Kidney glomerular epithelial cell (primary cell): ENCODE measurements at places on chromosomes 11 and 22.
A peak's percentile ranks its signal among the peaks of the same experiment; 100 is the strongest.

DNA sequence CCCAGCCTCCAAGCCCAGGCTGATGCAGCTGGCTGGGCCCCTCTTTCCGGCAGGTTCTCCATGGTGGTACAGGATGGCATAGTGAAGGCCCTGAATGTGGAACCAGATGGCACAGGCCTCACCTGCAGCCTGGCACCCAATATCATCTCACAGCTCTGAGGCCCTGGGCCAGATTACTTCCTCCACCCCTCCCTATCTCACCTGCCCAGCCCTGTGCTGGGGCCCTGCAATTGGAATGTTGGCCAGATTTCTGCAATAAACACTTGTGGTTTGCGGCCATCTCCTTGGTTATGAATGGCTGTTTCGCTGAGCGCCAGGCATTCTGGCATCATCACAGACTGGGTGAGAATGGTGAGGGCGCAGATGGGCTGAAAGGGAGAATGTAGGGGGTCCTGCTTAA is 3.6 kb downstream of the PRDX5 start:
- DNase-seq: no peak

DNA sequence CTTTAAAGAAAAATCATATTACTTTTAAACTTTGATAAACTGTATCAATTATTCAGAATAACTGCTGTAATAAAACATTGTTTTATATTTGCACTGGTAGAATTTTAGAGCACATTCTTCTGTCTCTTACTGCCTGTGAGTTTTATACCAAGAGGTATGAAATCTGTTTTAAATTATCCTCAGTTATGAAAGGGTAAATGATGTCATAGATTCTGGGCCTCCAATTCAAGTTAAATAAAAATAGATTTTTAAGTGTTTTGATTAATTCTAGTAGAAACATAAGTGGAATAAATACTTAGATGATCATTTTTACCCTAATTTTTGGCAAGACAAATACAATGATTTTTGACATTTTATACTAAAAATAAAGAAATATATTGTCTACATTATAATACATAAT is 93.0 kb downstream of the GUCY1A2 start:
- no peak for DNase-seq

GRCh38 chr11:74933765-74934164 is 15.1 kb downstream of the XRRA1 start:
- DNase-seq: no peak

DNA sequence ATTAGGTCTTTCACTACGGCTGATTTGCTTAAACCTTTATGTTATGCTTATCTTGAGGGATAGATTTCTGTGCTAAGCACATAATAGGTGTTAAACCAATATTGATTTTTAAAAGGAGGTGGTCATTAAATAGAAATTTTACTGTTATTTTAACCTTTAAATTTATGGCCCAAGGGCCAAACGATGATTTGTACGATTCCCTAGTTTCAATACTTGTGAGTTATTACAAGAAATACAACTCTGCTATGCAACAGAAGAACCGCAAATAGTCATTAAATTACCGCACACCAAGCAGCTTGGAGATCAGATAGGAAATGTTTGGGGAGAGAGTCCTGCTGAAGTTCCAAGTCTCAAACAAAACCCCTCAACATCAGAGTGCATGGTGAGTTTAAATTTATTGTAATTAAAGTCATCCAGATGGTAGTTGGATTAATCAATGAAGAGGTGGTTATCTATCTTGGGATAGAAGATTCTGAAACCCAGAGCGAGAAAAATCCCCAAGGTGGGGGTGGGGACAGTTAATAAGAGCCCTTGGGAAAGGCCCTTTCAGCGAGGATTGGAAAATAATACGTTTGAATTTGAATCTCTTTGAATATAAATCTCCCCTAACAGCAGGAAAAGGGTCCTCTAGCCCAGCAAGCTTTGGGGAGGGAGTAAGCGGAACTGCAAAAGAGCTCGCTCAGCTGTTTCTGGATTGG is 805 bp upstream of the QSER1 start:
- DNase-seq: peak; percentile 54

DNA sequence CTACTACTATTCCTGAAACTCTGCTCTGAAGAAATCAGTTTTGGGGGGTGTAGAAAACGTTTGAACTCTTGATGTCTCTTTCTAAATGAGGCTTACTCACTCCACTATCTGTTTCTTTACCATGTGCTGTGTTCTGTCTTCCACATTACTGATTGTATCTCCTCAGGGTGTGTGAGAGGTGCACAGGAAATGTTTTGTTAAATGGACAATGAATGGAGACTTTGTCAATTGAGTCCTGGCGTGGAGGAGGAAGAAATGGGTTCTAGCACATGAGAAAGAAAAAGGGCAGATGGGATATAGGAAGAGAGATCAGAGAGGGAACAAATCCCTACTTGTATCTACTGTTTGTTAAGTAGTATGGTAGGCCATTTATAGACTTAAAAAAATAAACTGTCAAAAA is 577.1 kb upstream of the CCDC90B start:
- DNase-seq: no peak

DNA sequence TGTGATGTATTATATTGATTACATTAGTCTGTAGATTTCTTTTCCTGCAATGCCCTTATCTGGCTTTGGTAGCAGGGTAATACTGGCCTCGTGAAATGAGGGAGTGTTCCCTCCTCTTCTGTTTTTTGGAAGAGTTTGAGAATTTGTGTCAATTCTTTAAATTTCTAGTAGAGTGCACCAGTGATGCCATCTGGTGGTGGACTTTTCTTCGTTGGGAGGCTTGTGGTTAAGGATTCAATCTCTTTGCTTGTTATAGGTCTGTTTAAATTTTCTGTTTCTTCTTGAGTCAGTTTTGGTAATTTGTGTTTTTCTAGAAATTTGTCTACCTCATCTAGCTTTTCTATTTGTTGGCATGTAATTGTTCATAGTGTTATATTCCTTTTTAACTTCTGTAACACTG is 18.9 kb downstream of the SHANK3 start:
- DNase-seq: peak; percentile 4

DNA sequence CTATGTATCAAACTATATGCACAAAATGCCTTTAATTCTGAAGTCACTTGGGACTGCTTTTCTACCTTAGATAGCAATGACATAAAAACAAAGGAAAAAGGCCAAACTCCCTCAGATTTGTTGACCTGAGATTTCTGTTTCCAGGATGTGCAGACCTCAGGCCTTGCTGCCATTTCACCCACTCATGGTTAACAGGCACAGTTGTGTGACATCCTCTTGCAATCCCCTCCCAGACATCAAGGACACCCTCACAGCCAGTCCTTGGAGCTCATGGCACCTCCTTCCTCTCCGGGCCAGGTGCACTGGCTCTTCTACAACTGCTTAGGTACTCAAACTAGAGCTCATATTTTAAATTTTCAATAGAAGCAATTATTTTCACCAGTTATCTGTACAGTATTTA is 37.3 kb downstream of the SERPIND1 start:
- no peak for DNase-seq

DNA sequence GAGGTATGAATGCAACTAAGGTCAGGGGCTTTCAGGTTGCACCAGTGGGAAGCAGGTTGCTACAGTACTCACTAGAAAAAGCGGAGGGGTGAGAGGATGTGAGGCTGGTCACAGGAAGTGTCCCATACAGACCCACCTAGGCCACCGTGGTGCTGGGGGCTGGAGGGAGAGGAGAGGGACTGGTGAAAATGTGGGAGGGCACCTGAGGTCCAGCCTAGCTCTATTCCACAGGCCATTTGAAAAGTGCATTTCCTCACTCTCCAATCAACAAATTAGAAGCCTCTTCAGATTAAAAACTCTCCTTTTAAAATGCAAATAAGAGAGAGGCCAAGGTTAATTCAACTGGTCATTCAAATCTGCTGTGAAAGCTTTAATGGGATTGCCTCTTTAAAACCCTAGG is 38.6 kb upstream of the NCAM1 start:
- no peak for DNase-seq

DNA sequence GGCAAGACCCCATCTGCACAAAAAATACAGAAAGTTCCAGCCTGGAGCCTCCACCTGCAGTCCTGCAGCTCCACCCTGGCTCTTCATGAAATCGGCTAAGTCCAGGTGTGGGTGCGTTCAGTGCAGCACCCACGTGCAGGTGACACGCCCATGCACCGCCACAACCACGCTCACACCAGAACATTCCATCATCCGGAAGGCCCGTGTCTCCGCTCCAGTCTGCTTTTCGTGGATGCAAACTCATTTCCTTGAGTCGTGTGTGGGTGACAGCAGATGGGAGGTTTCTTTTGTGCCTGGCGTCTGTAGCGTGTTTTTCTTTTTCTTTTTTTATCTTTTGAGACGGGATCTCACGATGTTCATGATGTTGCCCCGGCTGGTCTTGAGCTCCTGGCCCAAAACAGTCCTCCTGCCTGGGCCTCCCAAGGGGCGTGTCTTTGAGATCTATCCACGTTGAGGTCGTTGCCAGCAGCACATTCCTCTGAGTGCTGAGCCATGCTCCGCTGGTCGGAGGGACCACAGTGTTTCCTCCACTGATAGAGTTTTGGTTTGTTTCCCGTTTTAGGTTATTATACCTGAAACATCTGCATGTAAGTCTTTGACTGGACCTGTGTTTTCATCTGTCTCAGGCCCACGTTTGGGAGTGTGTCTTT is 7.2 kb downstream of the PTDSS2 start:
- DNase-seq: no peak

GRCh38 chr11:45391168-45391850 is 105.2 kb upstream of the SYT13 start:
- no peak for DNase-seq

DNA sequence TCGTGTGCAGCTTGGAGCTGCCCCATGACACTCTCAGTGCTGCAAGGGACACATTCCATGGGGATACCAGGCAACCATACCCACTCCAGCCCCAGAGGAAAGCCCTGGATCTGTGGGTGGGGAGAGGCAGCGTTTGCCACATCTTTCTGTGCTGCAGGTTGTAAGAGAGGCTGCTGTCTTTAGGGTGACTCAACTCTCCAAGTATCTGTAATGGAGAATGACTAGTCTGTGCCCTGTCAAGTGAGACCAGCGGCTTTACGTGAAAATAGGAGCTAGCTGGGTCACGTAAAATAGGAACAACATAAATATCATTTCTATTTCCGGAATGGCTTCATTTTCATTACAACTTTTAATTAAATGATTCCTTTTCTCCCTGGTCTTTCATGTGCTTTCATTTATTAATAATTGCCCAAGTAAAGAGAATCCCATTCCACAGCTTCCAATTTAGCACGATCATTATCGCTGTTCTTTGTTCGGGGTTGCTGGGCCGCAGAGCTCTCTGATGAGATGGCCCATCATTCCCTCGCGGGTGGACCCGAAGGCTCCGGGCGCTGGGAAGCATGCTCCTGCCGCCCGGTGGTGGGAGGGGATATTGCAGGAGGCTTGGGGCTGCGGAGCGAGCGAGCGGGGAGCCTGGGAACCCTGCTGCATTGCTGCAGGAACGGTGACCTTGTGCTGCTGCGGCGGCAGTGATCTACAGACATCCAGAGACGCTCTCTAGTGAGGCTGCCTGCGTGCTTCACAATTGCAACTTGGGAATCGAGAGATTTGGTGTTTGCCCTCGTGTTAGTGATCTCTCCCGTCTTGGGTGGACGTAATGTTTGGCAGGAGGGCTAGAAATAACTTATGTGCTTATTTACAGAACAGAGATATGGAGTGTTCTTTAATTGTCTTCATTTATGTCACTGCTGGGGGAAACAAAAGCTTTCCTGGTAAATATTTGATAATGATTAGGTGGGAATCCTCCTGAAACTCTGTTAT is 10.6 kb downstream of the SLC6A5 start:
- DNase-seq: peak; percentile 73

DNA sequence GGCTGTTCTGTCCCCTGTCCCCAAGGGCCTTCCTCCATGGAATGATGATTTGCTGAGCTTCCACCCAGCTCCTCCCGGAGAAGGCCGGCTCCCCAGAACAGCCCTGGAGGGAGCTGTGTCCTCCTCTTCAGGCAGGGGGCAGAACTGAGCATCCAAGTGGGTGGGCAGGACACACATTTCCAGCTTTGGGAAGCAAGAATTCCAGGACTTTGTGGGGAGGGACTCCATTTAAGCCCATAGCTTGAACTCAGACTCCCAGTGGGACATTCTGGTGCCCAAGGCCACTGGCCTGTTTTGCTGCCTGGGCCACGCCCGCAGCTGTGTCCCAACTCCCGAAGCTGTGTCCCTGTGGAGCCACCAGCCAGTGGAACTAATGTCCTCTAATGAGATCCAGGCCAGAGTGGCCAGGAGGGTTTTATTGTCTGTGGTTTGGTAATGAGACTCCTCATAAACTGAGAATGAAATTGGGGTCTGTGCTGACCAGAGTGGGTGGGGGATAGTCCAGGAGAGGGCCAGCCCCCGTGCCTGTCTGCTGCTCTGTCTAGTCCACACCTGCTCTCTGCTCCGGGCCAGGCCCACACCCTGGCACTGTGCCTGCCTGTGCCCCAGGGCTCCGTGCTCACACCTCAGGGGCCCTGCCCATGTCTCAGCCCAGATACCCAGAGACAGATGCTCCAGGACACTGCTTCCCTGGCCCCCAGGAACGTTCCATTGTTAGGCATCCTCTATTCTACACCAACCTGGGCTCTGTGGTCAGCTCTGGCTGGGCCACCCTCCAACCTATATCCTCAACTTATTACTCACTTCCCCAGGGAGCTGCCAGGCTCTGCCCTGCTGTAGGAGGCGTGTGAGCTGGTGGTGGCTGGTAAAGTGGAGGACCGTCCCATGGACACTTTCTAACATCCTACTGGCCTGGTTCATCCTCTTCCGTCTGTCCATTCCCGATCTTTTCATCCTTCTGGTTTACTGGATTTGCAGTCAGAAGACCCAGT is 7.6 kb downstream of the NECTIN1 start:
- DNase-seq: no peak

- DNase-seq: no peak
These were observed 575 bp downstream of the DUSP18 start for GRCh38 chr22:30667107-30667493.

DNA sequence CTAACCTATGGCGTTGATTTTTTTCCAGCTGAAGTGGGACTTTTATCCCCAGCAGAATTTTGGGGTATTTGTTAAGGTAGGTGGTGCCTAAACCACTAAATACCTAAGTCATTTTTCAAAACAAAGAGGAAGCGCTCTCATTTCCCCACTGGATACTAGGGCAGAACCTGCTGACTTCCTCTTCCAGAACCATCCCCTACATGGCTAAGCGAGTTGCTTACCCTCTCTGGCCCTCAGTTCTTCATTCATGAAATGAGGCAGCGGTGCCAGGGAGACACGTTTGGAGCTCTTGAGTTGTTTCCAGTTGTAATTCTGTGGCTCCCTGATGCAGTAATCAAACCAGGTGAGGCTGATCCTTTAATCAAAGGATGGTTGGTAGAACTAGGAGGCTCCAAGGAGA is 10.0 kb upstream of the MTMR3 start:
- no peak for DNase-seq
